ENCODE measurements at places on chromosomes 2 and 18.

GRCh38 chr2:160790738-160791137 lies 297.1 kb upstream of the RBMS1 start:
- no peak for DNase-seq

GRCh38 chr18:27605107-27605834 lies 420.2 kb upstream of the CHST9 start:
- peak; percentile 54 for DNase-seq

GRCh38 chr2:166106431-166107015 lies 21.3 kb downstream of the SCN1A start:
- peak; percentile 15 for DNase-seq

GRCh38 chr2:172599947-172600346 lies 44.1 kb downstream of the PDK1 start:
- no peak for DNase-seq

- no peak for DNase-seq
Observed at GRCh38 chr18:38909972-38910371, 1344.4 kb upstream of the CELF4 start.

DNA sequence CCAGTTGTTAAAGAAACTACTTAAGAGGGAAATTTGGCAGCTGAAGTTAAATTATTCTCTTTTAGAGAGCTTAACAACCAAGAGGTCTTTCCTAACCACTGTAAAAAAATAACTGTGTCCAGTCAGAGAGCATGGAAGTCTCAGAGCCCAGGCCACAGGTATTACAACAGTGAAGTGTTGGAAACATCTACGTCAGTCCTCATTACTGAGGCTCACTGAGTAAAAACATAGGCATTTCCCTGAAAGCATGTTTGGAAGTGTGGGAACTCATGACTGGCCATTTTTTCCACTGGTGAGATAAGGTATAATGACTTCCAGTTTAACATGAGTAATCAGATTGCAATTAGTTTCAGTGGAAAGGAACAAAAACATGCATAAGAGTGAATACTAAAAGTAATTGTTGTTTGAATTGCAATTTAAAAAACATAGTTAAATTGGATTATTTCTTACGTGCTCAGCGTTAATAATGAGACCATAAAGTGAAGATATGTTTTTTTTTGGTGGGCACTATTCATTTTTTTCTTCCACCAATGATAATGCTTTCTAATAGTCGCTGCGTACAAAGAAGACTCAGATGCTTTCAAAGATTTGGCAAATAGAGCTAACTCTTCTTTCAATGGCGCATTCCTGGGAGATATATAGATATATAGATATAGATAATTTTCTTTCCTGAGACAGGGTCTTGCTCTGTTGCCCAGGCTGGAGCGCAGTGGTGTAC lies 60.8 kb downstream of the EFEMP1 start:
- no peak for DNase-seq

- no peak for DNase-seq
Observed at GRCh38 chr18:77130229-77131099, 2.1 kb downstream of the MBP start.

DNA sequence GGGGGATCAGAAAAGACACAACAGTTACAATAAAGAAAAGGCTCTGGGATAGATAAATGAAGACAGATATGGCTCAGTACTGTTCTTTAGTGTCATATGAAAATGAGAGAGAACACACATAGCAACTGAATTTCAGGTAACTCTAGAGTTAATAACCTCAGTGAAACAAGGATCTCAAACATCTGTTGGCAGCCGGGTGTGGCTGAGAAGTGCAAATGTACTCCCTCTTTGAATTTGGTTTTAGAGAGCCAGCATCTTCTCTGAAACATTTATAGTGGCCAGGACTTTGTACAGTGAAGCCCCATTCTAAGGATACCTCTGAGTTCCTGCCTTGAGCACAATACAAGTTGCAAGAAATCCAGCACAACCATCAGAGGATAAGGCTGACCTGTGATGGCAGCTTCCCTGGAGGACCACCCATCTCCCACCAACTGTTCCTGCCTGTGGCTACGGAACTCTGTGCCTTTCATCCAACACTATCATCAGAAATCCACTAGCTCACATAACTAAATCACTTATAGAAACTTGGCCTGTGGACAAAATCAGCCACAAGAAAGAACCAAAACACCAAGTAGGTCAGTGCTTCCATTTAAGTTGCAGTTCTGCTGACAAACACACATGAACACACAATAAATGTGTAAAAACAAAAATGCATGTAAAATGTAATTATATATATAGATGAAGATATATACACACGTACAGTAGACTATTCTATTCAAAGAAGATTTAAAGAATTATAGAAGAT lies 37.3 kb upstream of the PEX13 start:
- DNase-seq = no peak

DNA sequence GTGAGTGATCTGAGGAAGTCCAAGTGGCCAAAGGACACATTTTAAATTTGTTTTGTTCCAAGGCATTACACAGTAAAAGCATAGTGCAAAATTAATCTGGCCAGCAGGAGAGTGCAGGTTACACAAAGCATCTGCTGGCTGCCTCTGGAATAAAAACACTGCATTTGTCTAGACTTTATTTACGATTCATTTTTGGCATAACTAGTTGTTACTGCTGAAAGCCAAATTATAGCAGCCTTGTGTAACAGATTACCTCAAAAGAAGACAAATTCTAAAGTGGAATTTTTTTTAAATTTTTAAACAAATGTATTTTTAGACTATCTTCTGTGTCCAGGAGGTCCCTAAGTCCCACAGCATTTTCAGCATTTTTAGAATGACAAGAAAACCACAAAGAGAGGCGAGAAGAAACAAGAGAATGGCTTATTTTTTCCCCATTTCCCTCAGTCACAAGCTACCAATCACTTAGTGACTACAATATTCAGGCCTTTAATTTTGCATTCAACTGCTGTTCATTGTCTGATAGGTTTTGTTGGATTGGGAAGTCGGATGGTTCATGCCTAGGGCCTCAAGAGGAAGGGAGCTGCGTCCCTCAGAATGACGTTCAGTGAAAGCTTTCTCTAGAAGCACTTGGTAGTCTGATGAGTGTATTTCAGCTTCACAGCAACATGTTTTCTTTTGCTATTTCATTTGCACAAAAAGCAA lies 46.0 kb downstream of the TMEFF2 start:
- no peak for DNase-seq

GRCh38 chr2:240432820-240433801 lies 2.4 kb upstream of the GPC1 start:
- no peak for DNase-seq

- no peak for DNase-seq
Observed at GRCh38 chr2:171436307-171436706, 2.3 kb downstream of the DCAF17 start.

DNA sequence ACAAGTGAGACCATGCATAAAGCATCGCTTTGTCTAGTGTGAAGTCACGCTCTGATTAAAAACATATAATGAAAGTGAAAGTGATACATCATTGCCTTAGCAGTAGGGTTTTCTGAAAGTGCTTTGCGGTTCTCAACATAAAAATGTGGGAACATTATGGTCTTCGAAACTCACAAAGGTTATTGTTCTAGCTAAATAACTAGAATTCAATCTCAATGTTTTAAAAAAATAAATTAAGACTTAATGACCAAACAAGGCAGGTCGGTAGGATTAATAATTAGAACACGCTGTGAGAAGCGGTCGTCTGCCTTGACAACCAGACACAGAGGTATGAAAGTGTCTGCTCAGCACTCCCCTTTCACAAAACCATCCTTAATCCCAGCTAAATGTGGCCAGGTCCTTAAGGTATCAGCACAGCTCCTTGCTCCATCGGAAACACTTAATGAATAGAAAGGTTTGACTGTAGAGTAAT lies 42.2 kb downstream of the KLHL14 start:
- no peak for DNase-seq

GRCh38 chr2:96233436-96233835 lies 24.8 kb upstream of the STARD7 start:
- no peak for DNase-seq

DNA sequence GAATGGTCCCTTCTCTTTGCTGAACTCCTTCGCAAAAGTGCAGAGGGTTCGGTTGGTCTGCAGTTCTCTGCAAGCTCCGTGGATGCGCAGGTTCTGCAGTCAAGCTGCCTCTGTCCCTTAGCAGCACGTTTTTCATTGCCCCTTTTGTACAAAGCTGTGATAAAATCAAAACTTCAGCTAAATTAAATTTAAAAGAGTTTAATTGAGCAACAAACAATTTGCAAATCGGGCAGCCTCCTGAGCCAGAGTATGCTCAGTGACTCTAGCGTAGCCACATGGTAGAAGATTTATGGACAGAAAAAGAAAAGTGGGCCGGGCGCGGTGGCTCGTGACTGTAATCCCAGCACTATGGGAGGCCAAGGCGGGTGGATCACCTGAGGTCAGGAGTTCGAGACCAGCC lies 18.8 kb downstream of the TSN start:
- no peak for DNase-seq

DNA sequence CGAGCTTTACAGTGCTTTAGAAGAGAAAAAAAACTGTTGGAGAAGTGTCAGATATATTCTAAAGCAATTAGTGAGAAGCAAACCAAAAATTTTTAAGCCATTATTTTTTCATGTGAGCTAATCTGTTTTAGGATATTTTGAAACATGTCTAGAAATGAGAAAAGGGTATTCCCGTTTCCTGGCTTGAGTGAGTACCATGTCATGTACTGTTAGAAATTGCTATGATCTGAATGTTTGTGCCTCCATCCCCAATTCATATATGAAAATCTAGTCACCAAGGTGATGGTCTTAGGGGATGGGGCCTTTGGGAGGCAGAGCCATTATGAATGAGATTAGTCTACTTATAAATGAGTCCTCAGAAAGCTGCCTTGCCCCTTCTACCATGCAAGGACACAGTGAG lies 493.3 kb upstream of the GCFC2 start:
- no peak for DNase-seq
